ENCODE measurements at places on chromosomes 3 and 15. TPM values are rescaled to one million over a fixed set of nuclear protein-coding genes. Genes with fewer than 3 reads are reported as not detected.

GRCh38 chr3:29214009-29214658 is 66.7 kb upstream of the RBMS3 start:
- DNase-seq = no peak

DNA sequence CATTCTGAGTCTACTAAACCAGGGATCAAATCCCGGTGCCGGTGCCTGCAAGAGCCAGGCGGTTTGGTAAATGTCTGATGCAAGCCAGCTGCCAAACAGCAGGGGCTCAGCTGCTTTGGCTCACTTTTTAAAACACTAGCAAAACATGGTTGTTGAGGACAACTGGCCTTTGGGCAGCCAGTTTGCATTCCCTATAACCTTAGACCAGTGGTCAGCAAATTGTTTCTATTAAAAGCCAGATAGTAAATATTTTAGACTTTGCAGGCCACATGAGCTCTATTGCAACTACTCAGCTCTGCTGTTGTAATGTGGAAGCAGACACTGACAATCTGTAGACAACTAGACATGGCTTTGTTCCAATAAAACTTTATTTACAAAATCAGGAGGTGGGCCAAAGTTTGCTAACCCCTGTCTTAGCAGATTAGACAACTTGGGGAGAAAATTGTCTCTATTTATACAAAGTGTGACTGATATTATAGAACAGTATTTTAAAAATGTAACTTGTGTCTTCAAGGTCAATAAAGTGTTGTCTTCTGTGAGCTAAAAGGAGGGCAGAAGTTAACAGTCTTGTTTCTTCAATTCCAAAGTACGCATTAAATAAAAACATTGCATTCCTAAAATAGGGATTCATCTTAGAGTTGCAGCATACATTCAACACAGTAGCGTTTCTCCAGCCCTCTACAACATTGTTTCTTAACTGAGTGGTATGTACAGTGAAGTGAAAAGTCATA is 67.6 kb downstream of the SSUH2 start:
- no peak for DNase-seq

GRCh38 chr3:100073714-100074307 is 40.5 kb downstream of the FILIP1L start:
- DNase-seq = peak; percentile 65

Gene SNTN
- total RNA-seq = not detected

Gene GOLGA8J
- total RNA-seq = 0.44 TPM

DNA sequence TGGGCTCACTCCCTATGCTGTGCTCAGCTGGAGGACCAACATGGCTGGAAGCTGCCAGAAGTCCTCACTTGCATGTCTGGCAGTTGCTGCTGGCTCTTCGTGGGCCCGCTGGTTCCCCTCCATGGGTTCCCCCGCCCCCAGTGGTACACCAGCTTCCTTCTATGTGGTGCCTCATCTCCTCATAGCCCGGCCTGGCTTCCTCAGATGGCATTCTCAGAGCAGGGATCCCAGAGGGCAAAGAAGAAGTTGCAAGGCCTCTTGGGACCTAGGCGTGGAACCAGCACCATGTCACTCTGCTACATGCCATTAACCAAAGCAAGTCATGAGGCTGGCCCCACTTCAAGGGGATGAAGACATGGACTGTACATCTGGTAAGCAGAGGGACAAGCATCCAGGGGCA is 2.9 kb upstream of the CFAP92 start:
- no peak for DNase-seq

Gene VILL
- total RNA-seq = 16.0 TPM

DNA sequence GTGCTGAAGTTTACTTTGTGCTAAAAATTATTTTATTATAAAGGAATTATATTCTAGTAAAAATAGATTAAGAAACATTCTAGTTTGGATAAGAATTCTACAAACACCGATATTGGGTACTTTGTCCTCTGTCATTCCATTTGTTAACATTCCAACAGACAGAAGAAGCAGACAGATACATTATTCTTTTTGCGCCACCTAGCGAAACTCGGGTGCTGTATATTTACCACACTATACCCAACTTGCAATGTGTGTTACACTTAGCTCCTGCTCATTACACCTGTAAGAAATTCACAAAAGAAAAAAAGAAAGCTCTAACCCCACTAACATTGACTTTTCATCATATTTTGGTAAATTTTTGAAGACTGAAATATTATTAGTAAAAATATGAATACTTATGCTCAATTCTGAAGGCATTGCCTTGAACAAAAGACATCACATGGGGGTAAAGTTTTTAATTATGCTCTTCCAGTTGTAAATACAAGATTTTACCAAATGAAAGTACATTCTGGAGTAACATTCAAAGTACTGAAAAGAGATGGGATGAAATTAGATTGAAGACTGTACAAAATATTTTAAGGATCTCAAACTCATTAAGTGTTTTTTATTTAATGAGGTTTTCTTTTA is 136.5 kb upstream of the MLF1 start:
- DNase-seq = peak; percentile 83

DNA sequence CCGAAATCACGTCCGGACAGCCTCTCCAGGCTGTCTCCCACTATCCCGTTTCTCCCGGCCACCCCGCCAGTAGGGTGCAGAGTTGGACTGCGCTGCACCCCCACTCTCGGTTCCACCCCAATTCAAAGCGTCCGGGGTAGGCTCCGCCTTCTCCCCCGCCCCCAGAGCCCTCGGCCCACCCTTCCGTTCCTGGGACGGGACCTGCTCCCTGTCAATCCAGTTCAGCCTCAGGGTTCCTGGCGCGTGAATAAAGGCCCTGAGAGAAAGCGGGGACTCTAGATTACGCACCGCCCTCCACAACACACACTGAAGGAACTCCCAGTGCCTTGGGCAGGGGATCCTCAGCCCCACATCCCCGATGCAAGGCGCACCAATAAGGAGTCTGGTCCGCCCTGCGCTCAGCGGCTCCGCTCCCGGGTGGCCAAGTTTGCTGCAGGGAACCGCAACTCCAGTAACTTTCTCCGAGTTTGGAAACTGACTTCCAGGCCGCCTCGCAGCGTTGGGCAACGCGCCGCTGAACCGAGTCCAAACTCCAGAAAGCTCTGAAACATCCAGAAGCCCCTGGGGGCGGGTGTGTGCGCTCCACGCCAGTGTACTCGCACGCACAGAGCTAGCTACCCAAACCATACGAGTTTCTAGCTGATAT is 1.9 kb downstream of the ADAMTS9 start:
- peak; percentile 96 for DNase-seq

DNA sequence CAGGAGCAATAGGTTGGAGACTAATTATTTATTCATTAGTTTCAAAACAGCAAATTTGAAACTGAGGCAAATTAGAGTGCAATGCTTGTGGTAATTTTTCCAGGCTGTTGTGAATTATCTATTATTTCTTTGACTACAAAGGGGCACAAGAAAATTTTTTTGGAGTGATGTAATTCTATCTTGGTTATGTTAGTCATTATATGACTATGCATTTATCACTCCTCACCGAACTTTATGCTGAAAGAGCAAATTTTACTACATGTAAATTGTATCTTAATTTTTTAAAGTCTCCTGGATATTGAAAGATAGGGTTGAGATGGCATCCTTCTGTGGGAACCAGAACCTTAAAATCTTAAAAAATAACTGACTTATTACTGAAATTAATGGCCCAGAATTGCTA is 320.0 kb upstream of the ROBO1 start:
- DNase-seq = no peak

DNA sequence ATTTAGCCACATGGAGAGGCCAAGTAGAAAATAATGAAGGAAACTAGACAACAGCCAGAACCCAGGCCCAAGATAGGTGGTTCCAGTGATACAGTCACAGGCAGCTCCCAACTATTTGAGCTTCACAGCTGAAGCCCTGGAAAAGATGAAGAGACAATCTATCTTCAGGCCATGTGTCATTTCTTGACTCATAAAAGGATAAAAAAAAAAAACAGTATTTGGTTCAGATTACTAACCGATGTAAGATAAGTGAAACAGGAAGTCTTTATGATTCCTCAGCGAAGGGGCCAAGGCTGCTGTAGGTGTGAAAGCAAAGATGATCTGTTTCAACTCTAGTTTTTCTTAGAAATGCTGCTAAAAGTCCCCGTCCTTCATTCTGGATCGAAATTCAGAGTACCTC is 394.6 kb downstream of the ZNF385D start:
- no peak for DNase-seq

Gene NR1I2
- total RNA-seq = 0.29 TPM

DNA sequence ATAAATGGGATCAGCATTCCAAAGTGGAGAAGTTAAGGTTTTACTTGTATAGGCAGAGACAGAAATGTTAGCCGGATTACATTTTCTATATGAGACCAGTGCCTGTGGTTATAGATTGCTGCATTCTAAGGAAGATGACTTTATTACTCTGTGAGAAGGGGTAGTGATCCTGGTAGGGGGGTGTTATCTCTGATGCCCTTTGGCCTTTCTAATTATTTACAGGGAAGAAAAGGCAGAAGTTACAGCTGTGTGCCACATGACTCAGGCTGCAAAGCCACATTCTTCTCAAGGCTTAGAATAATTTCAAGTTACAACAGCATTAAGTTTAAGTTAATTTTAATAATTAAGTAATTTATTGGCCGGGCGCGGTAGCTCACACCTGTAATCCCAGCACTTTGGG is 2.2 kb upstream of the TMC3 start:
- DNase-seq = no peak

DNA sequence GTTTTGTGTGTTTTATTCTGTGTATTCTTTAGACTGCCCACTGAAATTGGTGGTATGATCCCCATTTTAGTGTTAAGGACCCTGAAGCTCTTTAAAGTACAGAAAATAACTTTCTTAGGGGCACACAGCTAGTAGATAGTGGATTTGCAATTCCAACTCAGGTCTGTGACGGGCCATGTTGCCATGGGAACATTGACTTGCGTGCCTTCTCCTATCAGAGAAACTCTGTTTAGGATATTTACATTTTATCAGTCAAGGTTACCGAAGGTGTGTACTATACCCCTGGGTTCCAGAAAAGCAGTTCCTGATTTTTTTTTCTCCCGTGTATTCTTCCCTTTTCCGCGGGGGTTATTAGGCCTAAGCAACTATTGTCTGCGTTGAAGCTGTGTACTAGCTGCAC is 19.4 kb downstream of the MYZAP start:
- no peak for DNase-seq

DNA sequence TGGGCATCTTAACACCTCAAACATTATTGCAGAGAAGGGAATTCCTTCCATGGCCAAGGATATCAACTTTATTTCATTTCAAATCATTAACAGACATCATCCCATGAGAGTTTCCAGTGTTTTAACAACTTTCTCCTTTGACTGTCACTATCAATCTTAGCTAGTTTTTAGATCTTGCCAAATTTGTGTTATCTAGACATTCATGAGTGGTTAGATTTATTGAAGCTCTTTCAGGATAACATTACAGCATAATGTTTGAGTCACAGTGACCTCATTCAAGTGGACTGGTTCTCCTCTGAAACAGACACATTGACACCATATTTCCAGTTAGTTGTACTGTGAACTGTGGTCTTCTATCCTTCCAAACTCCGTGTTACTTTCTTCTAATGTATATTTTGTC is 8.6 kb upstream of the TNFAIP8L3 start:
- DNase-seq = no peak

Gene PLA2G4E
- not detected for total RNA-seq

Gene AGBL1
- 0.07 TPM for total RNA-seq

Gene PLAAT1
- 4.4 TPM for total RNA-seq

GRCh38 chr15:78050826-78051225 is 26.7 kb downstream of the TBC1D2B start:
- no peak for DNase-seq

Gene ZPLD1
- total RNA-seq = 0.18 TPM

DNA sequence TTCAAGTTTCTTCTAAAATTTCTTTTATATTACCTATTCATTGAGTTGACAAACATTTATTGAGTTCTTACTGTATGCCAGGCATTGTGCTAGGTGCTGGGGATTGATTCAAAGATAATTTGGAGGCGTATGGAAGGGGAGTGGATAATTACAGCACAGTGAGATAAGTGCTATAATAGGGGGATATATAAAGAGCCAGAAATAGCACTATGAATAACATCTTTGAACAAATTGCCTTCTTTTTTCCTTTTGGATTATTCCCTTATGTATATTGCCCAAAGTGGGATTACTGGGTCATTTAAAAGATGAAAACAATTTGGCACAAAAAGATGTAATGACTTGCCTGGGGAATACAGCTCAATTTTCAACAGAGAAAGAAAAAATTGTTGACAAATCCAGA is 64.6 kb downstream of the LPP start:
- DNase-seq = no peak

Gene ZNF35
- 16.6 TPM for total RNA-seq

DNA sequence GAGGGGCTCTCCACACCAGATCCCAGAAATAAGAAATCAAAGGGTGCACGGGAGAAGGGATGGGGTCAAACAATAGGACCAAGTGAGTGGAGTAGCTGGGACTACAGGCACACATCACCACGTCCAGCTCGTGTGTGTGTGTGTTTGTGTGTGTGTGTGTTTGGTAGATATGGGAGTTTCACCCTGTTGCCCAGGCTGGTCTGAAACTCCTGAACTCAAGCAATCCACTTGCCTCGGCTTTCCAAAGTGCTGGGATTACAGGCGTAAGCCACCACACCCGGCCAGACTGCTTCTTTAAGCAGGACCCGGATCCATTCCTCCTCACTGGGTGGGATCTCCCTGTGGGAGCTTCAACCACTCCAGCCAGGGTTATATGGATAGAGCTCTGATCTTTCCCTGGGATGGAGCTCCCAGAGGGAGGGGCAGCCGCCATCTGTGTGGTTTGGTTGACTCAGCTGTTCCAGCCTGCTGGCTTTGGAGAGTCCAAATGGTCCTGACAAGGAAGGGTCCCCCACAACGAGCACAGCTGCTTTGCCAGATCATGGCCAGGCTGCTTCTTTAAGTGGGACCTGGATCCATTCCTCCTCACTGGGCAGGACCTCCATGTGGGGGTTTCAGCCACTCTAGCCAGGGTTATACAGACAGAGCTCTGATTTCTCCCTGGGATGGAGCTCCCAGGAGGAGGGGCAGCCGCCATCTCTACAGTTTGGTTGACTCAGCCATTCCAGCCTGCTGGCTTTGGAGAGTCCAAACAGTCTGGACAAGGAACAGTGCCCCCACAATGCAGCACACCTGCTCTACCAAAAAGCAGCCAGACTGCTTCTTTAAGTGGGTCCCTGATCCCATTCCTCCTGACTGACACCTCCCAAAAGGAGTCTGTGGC is 9.1 kb upstream of the AVEN start:
- no peak for DNase-seq

DNA sequence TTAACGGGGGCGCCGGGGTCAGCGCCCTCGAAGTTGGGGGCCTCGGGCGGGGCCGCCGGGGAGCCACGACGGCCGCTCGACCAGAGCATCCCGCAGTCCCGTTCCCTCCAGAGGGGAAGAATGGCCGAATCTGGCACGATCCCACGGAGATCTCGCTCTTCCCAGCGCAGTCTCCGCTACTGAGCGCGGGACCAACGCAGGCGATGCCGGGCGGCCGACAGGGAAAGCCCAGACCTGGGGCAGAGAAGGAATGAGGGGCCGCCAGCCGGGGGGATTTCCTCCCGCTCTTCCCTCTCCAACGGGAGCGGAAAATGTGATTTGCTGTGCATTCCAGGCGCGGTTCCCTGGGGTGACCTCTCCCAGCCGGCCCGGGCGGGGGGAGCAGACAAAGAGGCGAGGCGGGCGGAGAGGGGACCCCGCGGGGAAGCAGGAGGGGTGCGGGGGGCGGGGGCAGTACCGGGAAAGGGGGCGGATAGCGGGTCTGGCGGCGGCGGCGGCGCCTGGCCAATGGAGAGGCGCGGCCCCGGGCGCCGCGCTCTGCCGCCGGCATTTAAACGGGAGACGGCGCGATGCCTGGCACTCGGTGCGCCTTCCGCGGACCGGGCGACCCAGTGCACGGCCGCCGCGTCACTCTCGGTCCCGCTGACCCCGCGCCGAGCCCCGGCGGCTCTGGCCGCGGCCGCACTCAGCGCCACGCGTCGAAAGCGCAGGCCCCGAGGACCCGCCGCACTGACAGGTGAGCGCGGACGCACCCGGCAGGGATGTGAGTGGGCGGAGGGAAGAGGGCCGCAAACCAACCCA is at the start of gene GREM1:
GREM1 (plus strand) TSS at position 579 of the 801 bp plus-strand sequence. CDS start 12,687 bp downstream, outside the sequence.
- peak; percentile 89 for DNase-seq

Gene SCAMP5
- total RNA-seq = 24.3 TPM

Measured in endodermal cell (in vitro differentiated cells).